Vagina (tissue), 2 donors: ENCODE measurements at places on chromosomes 11 and 22. TPM values are rescaled to one million over a fixed set of nuclear protein-coding genes. Genes with fewer than 3 reads are reported as not detected.

TMPRSS5 gene
- not detected for total RNA-seq

CRYAB gene
- 161 TPM for total RNA-seq

NXPE1 gene
- not detected for total RNA-seq

NAGA gene
- total RNA-seq = 28.2 TPM

TBX1 gene
- 7.1 TPM for total RNA-seq

SNX15 gene
- 24.1 TPM for total RNA-seq

SEPTIN5 gene
- 67.3 TPM for total RNA-seq

PTGDR2 gene
- 0.25 TPM for total RNA-seq

MOGAT2 gene
- not detected for total RNA-seq

OVOL1 gene
- total RNA-seq = 17.4 TPM

NAALAD2 gene
- 0.98 TPM for total RNA-seq

RBMXL2 gene
- total RNA-seq = not detected

SAA2 gene
- total RNA-seq = 19.4 TPM

KDELR3 gene
- total RNA-seq = 3.9 TPM

GPR83 gene
- total RNA-seq = not detected

- H3K4me1 ChIP-seq = peaks cover 5% of the 10 kb centered on the region
- H3K4me3 ChIP-seq = no peak overlapping the region
- H3K36me3 ChIP-seq = no peaks in the 10 kb centered on the region
- H3K27ac ChIP-seq = no peak overlapping the region
- no peaks in the 10 kb centered on the region for H3K27me3 ChIP-seq
Observed at GRCh38 chr11:83409891-83410290, 123.7 kb upstream of the CCDC90B start.

- H3K27ac ChIP-seq = no peak overlapping the region
- no peak for DNase-seq
- H3K36me3 ChIP-seq = no peaks in the 10 kb centered on the region
- no peak overlapping the region for H3K4me3 ChIP-seq
- no peaks in the 10 kb centered on the region for H3K4me1 ChIP-seq
Observed at GRCh38 chr22:47278655-47279054, 516.2 kb downstream of the TBC1D22A start.

- no peak overlapping the region for H3K4me3 ChIP-seq
- H3K36me3 ChIP-seq = no peaks in the 10 kb centered on the region
- no peak for DNase-seq
- peaks cover 7% of the 10 kb centered on the region for H3K4me1 ChIP-seq
- no peak overlapping the region for H3K27ac ChIP-seq
Observed at GRCh38 chr11:115677190-115677589, 173.0 kb upstream of the CADM1 start.

GRCh38 chr11:61754534-61755482, 2.4 kb downstream of the MYRF start:
- DNase-seq = no peak
- no peak overlapping the region for H3K4me3 ChIP-seq
- peaks cover 6% of the 10 kb centered on the region for H3K4me1 ChIP-seq
- H3K27me3 ChIP-seq = no peaks in the 10 kb centered on the region
- no peak overlapping the region for H3K27ac ChIP-seq
- no peaks in the 10 kb centered on the region for H3K36me3 ChIP-seq

DNA sequence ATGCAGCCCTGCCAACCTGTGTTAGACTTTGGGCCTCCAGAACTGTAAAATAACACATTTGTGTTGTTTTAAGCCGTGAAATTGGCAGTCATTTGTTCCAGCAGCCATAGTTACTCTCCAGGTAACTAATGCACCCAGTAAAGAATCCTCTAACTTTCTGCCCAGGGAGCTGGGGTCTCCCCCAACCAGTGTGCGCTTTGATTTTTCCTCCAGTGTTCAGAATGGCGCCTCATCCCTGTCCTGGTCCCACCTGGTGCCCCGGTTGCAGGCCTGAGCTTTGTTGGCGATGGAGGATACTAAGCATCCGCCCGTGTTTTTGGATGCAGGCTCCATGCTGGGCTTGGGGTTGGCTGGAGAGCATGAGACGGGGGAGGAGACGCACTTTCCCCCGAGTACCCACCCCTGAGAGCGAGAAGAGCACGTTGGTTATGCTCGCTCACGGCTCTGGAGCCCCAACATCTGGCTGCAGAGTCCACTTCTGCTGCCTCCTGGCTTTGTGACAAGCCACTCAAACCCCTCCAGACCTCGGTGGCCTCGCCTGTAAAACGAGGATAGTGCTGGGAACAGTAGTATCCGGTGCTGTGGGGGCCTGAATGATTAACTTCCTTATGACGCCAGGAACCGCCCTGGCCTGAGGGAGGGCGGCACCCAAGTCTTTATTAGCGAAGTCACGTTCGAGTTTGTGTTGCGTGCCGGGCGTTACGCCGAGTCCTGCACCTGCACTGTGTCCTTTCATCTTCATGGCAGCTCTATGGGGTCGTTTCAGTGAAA, 25.8 kb downstream of the MRGPRD start:
- peaks cover 10% of the 10 kb centered on the region for H3K4me1 ChIP-seq
- peak overlapping the region; percentile 17 for H3K4me3 ChIP-seq
- H3K27me3 ChIP-seq = no peaks in the 10 kb centered on the region
- H3K27ac ChIP-seq = no peak overlapping the region

- no peaks in the 10 kb centered on the region for H3K36me3 ChIP-seq
- no peak overlapping the region for H3K27ac ChIP-seq
Observed at GRCh38 chr11:128565881-128566280, 21.5 kb downstream of the ETS1 start.

DNA sequence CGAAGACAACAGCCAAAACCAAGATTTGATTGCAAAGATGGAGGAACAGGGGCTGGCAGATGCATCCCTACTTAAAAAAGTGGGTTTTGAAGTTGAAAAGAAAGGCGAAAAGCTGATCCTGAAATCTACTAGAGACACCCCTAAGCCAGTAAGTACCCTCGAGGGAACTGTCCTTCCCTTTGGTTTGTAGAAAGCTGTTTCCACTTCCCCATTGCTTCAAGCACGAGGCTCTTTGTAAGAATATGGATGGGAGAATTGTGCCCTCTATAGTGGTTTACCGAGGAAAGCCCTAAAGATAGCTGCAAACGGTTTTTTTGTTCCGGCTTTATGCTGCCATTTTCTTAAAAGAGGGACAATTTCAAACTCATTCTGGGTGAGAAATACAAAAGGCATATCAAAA, 133.9 kb downstream of the WNT7B start:
- H3K4me3 ChIP-seq = no peak overlapping the region
- DNase-seq = no peak
- H3K4me1 ChIP-seq = no peaks in the 10 kb centered on the region
- H3K27me3 ChIP-seq = no peaks in the 10 kb centered on the region
- H3K36me3 ChIP-seq = peaks cover 10% of the 10 kb centered on the region

- H3K36me3 ChIP-seq = no peaks in the 10 kb centered on the region
- H3K27ac ChIP-seq = no peak overlapping the region
- H3K27me3 ChIP-seq = no peaks in the 10 kb centered on the region
- H3K4me1 ChIP-seq = no peaks in the 10 kb centered on the region
- no peak for DNase-seq
- no peak overlapping the region for H3K4me3 ChIP-seq
Observed at GRCh38 chr22:27655582-27656185, 145.9 kb downstream of the MN1 start.

GRCh38 chr11:125902277-125902926, 604 bp downstream of the PUS3 start:
- peaks cover 25% of the 10 kb centered on the region for H3K4me1 ChIP-seq
- DNase-seq = no peak

- no peaks in the 10 kb centered on the region for H3K27me3 ChIP-seq
- DNase-seq = no peak
- peaks cover 5% of the 10 kb centered on the region for H3K4me1 ChIP-seq
- no peaks in the 10 kb centered on the region for H3K36me3 ChIP-seq
Observed at GRCh38 chr11:128941110-128941509, 1.6 kb downstream of the TP53AIP1 start.

DNA sequence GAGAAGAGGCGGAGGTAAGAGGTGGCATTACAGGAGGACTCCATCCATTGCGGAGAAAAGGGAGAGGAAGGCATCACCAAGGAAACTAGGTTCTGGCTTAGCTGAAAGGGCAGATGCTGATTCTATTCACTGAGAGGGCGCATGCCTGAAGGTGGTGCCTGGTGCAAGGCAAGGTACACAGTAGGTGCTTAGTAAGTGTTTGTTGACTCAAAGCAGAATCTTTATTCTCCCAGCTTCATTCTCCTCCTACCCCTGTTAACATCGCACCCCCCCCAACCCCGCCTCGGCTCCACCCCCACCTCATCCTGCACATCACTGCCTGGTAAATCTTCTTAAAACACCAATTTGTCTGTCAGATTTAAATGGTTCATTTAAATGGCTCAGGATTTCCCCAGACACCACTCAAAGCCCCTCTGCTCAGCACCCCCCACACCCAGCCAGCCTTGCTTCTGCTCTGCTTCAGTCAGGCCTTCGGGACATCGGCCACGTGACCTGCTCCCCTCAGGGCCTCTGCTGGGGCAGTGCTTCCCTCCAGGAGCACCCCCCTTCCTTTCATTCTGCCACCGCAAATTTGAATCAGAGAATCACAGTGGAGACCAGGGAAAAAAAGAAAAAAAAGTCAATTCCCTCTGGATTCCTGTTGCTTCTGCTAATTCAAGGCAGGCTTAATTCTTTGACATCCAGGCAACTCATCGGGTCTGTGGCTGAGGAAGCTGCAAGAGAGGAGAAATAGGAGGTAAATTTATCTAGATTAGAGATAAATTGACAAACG, 17.8 kb upstream of the RCN1 start:
- no peaks in the 10 kb centered on the region for H3K36me3 ChIP-seq
- no peak overlapping the region for H3K27ac ChIP-seq
- H3K4me3 ChIP-seq = no peak overlapping the region
- DNase-seq = no peak

DNA sequence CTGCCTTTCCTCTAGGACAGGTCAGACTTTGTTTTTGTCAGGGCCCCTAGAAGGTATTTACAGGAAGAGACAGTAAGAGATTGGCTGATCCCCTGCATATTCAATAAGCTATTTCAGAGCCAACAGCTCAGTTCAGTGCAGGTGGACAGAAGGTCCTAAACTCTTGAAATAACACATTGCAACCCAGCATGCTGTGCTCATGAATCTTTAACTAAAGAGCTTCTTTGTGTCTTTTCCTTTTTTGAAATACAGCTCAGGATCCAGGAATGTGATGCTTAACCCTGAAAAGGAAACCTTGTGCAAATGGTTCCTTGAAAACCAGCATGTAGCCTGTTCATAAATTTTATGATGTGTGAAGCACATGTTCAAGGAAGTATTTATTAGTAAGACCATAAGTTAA, 43.9 kb downstream of the BBOX1 start:
- no peak overlapping the region for H3K4me3 ChIP-seq
- no peak for DNase-seq
- H3K36me3 ChIP-seq = no peaks in the 10 kb centered on the region
- peaks cover 35% of the 10 kb centered on the region for H3K4me1 ChIP-seq
- H3K27me3 ChIP-seq = no peaks in the 10 kb centered on the region

GRCh38 chr11:132772703-132773545, 759.4 kb downstream of the OPCML start:
- H3K27me3 ChIP-seq = no peaks in the 10 kb centered on the region
- H3K4me1 ChIP-seq = no peaks in the 10 kb centered on the region
- H3K36me3 ChIP-seq = no peaks in the 10 kb centered on the region
- H3K27ac ChIP-seq = no peak overlapping the region
- DNase-seq = no peak

GRCh38 chr11:79208126-79208525, 232.7 kb downstream of the TENM4 start:
- H3K27ac ChIP-seq = no peak overlapping the region
- no peaks in the 10 kb centered on the region for H3K4me1 ChIP-seq
- no peaks in the 10 kb centered on the region for H3K27me3 ChIP-seq
- no peaks in the 10 kb centered on the region for H3K36me3 ChIP-seq

- H3K4me3 ChIP-seq = no peak overlapping the region
- no peaks in the 10 kb centered on the region for H3K27me3 ChIP-seq
- H3K4me1 ChIP-seq = peaks cover 36% of the 10 kb centered on the region
Observed at GRCh38 chr11:614021-614622, 1.6 kb downstream of the IRF7 start.
